ENCODE measurements at places on chromosomes 1 and 21.

DNA sequence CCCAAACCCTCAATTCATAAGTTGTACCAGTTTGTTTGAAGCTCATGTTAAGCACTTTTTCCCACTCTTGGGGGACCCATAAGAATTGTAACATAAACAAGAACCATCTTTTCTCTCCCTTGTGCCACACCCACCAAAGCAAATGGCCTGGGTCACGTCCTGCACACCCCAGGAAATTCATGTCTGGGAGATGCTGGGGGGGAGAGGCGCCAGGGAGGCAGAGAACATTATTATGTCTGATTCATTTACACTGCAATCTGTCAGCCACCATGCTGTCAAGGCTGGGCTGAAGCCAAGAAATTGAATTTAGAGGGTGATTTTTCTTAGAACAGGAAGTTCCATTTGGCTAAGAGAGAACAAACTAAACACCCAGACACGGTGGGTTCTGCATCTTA, 37.2 kb upstream of the IPO9 start:
- DNase-seq: no peak

- DNase-seq: no peak
These were observed 60.4 kb upstream of the BACH1 start for GRCh38 chr21:29238053-29238966.

DNA sequence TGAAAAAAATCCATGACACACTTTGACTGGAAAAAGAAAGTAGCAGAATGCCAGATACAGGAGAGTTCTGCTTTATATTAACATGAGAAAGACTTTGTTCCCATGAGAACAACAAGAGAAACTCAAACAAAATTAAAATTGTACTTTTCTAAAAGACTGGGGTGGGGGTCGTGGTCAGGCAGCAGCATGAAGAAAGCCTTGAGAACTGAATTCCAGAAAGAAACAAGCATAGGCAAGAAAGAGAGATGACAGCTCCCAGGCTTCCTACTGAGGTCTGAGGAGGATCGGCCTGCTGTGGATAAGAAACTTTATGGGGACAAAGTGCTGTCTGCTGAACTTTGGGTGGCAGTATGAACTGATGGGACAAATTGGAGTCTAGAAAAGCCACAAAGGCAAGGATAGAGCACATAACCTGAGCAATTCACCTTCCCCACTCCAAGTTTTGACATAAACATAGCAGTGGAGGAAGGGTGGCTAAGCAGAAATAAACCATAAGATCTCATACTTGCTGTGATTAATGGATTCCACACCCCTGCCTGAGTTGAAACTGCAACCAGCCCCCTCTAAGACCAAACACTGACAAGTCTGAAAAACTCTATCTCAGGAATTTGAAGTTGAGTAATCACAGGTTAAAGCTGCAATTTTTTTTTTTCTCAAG, 43.7 kb downstream of the COL6A1 start:
- no peak for DNase-seq

DNA sequence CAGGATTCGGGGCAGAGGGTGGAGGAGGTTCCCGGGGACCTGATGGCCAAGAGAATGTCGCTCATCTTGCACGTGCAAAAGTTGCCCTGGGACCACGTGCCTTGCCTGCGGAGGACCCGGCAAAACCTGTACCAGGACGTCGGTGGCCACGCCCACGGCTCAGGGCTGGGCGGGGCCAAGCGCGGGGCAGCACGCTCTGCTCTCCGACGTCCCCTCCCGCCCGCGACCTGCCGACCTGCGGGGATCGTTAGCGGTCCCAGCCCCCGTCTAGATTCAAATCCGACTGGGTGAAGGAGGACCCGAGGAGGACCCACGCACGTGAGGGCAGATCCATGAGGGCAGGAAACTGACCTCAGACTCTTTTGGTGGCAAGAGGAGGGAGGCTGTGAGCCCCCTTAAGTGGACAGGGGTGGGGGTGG, at the start of gene C1orf167:
C1orf167 (plus strand) TSS at position 206 of the 419 bp plus-strand sequence. CDS start 2,208 bp downstream, outside the sequence.
- DNase-seq: peak; percentile 53

DNA sequence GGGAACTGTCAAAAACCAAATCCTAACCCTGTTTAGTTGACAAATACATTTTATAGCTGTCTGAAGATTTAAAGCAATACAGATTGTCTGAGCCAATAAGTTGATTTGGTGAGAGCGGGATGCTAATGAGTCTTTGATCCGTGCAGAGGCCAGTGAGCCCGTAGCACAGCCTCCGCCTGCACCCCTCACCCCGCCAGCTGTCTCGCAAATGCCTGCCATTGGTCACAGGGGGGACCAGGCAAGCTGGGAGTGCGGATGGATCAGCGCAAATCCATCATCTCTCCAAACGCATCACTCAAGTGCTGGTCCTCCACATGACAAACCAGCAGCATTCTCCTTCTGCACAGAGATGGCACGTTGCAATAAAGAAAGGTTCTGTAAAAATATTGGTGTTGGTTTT, 51.0 kb downstream of the ZBTB18 start:
- DNase-seq: no peak

DNA sequence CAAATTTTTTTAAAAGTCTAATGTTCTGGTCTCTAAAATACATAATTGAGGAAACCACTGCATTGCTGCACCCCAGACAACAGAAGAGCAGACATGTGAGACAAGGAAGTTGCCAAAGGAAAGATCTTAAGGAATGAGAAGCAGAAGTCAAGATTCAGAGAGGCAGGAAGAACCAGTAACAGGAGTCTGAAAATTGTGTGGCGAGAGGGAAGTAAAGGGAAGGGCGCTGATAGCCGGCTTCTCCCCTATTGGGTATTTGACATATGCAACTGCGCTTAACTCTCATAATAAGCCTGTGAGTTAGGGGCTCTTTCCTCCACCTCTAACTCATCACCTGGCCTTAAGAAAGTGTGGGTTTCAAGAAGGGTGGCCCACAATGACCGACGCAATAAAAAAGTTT, 21.9 kb upstream of the KIF14 start:
- no peak for DNase-seq

GRCh38 chr1:48127735-48128685, 94.5 kb upstream of the SLC5A9 start:
- no peak for DNase-seq

- DNase-seq: no peak
These were observed 24.2 kb downstream of the MAPKAPK2 start for GRCh38 chr1:206708882-206709281.

DNA sequence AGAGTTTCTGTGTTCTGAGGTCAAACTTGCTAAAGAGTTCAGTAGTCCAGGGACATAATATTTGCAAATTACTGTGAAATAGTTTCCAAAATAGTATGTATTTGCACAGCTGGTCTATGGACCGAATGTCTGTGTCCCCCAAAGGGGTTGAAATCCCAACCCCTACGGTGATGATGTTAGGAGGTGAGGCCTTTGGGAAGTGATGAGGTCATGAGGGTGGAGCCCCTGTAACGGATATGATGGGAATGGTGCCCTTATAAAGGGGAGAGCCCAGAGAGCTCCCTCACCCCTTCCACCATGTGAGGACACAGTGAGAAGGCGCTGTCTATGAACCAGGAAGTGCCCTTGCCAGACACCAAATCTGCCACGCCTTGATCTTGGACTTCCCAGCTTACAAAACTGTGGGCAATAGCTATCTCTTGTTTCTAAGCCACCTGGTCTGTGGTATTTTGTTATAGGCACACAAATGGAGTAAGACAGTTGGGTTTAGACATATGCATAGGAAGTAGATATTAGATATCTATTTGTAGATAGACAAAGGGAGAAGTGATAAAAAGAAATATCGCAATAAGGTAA, 21.7 kb downstream of the RNF187 start:
- no peak for DNase-seq

- DNase-seq: no peak
These were observed 3.6 kb downstream of the INTS11 start for GRCh38 chr1:1320666-1321448.

- no peak for DNase-seq
These were observed 49.9 kb downstream of the TOMM20 start for GRCh38 chr1:235078480-235079381.

DNA sequence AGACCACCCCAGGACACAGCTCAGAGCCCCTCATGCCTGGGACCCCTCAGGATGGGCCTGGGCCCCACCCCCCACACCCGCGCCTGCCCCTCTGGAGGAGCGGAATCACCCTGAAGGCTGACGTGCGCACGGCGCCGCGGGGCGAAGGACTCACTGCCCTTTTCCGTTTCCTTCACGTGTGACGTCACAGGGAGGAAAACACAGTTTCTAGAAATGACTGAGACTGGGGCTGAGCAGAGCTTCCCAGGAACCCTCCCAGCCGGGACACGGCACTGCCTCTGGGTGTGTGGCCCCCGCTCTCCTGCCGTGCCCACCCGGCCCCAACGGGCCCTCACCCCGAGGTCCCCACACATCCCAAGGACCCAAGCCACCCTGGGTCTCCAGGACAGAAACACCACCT, 5.4 kb upstream of the TNFRSF4 start:
- DNase-seq: peak; percentile 65

- DNase-seq: peak; percentile 65
These were observed 35.6 kb downstream of the ADARB1 start for GRCh38 chr21:45109831-45110492.

DNA sequence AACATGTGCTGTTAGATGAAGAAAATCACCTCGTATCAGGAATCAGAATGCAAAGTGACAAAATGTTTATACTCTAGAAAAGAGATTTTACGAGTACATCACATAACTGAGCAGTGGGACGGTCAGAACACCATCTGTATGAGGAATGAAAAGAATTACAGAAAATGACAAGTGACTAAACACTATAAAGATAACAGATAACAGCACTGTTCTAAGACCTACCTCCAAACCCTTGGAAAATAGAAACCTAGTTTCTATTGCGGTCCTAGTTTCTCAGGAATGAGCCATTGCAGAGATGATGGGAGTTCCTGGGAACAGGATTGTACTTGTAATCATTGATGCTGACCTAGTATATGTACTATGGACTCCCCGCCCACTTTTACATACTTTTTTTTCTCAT, 839.4 kb upstream of the ADAMTS5 start:
- no peak for DNase-seq

GRCh38 chr1:234986750-234987414, 141.8 kb downstream of the TOMM20 start:
- DNase-seq: no peak

DNA sequence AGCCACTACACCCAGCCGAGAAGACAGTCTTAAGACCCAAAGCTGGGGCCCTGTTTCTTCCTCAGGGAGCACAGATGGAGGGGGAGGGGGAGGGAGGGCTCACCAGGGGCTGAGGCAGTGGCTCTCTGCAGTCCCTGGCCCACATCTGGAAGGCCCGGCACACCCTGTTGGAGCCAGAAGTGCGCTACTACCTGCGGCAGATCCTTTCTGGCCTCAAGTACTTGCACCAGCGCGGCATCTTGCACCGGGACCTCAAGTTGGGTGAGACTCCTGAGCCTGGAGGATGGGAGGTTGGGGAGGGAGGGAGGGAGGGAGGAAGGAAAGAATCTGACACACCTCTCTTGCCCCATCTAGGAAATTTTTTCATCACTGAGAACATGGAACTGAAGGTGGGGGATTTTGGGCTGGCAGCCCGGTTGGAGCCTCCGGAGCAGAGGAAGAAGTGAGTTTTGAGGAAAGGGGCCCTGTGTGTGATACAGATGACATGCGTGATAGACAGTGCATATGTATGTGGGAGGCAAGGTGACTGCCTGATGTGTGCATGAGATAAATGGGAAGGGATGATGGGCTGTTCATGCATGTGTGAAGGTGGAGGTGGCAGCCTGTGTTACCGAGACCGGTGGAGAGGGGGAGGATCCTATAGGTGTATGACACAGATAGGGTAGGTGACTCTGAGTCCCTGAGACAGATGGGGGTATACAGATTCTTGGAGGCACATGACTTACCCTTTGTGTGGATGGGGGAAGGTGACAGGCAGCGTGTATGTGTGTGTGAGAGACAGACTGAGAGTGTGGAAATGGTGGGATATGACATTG, 1.5 kb downstream of the PLK3 start:
- peak; percentile 64 for DNase-seq

GRCh38 chr1:172837816-172838679, 179.1 kb downstream of the FASLG start:
- DNase-seq: peak; percentile 17

DNA sequence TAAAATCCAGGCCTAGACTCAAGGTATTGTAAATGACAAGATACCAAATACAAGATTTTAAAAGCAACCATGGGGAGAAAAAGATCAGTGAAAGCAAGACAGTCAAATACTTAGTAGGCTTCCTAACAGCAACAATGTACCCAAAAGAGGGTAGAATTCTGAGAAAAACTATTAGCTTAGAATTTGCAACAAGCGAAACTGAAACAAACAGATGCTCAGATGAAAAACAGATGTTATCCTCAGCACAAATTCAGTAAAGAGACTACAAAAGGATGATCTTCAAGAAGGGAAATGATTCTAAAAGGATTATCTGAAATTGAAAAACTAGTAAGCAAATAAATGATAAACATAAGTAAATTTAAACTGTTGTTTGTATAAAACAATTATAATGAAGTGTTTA, 40.0 kb downstream of the PDC start:
- no peak for DNase-seq

GRCh38 chr1:14939527-14940284, 213.8 kb upstream of the TMEM51 start:
- DNase-seq: no peak

Measured in activated CD4-positive, alpha-beta T cell treated with anti-CD3 and anti-CD28 coated beads for 48 hours (primary cell).